Progenitor cell of endocrine pancreas (in vitro differentiated cells): ENCODE measurements at places on chromosomes 2 and 18.

- H3K36me3 ChIP-seq: peaks cover 2% of the 10 kb centered on the region
- H3K4me3 ChIP-seq: no peak overlapping the region
- no peak for DNase-seq
- peaks cover 2% of the 10 kb centered on the region for H3K4me1 ChIP-seq
- H3K27me3 ChIP-seq: no peaks in the 10 kb centered on the region
Observed at GRCh38 chr2:200199576-200200263, 106.8 kb upstream of the SPATS2L start.

GRCh38 chr2:175560521-175561169 lies 379.1 kb upstream of the ATP5MC3 start:
- no peak overlapping the region for H3K27ac ChIP-seq
- no peak for DNase-seq
- H3K4me1 ChIP-seq: no peaks in the 10 kb centered on the region
- no peaks in the 10 kb centered on the region for H3K36me3 ChIP-seq
- no peak overlapping the region for H3K4me3 ChIP-seq

- no peak overlapping the region for H3K27ac ChIP-seq
- peaks cover 1% of the 10 kb centered on the region for H3K4me1 ChIP-seq
- no peak for DNase-seq
- peaks cover 12% of the 10 kb centered on the region for H3K27me3 ChIP-seq
- H3K36me3 ChIP-seq: no peaks in the 10 kb centered on the region
- no peak overlapping the region for H3K4me3 ChIP-seq
Observed at GRCh38 chr2:218047536-218048225, 21.4 kb upstream of the RUFY4 start.

DNA sequence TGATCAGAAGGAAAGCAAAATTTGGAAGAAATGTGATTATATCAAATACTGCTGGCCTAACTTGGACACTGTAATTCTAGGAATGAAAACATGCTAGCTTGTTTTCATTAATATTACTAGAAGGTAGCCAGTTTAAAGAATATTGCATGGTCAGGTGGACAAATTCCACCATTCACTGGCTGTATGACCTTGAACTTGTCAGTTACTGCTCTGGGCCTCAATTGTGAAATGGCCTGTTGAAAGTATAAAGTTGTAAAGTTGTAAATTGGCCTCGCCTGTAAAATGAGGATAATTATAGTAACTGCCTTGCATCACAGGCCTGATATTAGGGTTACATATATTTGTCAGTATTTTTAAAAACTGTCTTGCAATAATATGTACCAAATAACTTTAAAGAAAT lies 398.4 kb upstream of the CHST9 start:
- no peak for DNase-seq
- no peaks in the 10 kb centered on the region for H3K27me3 ChIP-seq
- peaks cover 5% of the 10 kb centered on the region for H3K36me3 ChIP-seq
- H3K27ac ChIP-seq: no peak overlapping the region
- H3K4me3 ChIP-seq: no peak overlapping the region
